ENCODE measurements at places on chromosomes 2 and 18. TPM values are rescaled to one million over a fixed set of nuclear protein-coding genes. Genes with fewer than 3 reads are reported as not detected.

The RAB12 gene
- 125 TPM for total RNA-seq

The SERPINB4 gene
- total RNA-seq = not detected

The RAB27B gene
- 3.7 TPM for total RNA-seq

The ADD2 gene
- 2.8 TPM for total RNA-seq

The TANC1 gene
- 53.3 TPM for total RNA-seq

The CRYGD gene
- not detected for total RNA-seq

The PPP4R1 gene
- 169 TPM for total RNA-seq

The CABLES1 gene
- 2.8 TPM for total RNA-seq

The NT5DC4 gene
- total RNA-seq = 0.21 TPM

The SP3 gene
- total RNA-seq = 203 TPM

The AQP4 gene
- 37.6 TPM for total RNA-seq

The TTN gene
- 5,137 TPM for total RNA-seq

The ZNG1B gene
- 50.9 TPM for total RNA-seq

The CGREF1 gene
- 1.6 TPM for total RNA-seq

The AP1S3 gene
- total RNA-seq = 3.0 TPM

The ALK gene
- 0.41 TPM for total RNA-seq

The MPV17 gene
- 34.6 TPM for total RNA-seq

The UPP2 gene
- not detected for total RNA-seq

The B4GALT6 gene
- total RNA-seq = 7.2 TPM

The PSMA8 gene
- not detected for total RNA-seq

The TEKT4 gene
- not detected for total RNA-seq

The LBX2 gene
- not detected for total RNA-seq

The HOXD9 gene
- total RNA-seq = 1.8 TPM
